ENCODE measurements at places on chromosomes 5 and 9.

- DNase-seq: no peak
Observed at GRCh38 chr5:40678026-40678425, 1.7 kb upstream of the PTGER4 start.

DNA sequence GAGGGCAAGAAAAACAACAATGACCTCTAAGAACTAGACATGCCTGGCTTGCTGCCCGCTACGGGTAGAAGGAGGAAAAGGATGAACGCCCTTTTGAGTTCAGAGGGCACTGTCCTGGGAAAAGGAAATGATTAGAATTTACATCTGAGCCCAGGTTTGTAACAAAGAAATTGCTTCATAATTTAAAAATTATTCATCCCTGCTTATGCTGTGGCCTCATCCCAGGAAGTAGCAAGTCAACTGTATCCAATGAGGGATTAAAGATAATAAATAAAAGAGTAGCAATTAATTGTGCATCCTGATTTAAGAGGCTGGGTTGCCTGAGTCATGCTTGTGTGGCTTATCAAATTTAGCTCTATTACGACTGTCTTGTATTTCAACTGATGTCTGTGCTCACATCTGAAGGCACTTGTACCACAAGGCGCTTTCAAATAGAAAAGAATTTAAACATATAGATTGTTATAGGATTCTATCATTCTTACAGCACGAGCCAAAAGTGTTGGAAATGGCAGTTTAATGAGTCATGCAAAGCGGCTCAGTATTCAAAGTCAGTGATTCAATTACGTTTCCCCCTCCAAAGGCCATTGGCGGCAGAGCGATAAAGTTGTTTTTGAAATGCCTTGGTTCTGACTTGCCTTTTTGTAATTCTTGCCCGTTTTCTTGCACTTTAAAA lies 40.0 kb upstream of the DMRT1 start:
- no peak for DNase-seq

GRCh38 chr5:116872986-116873385 lies 298.4 kb upstream of the SEMA6A start:
- no peak for DNase-seq

GRCh38 chr9:137499858-137500661 lies 40.9 kb upstream of the NSMF start:
- no peak for DNase-seq

- DNase-seq: no peak
Observed at GRCh38 chr9:38350529-38350928, 42.0 kb upstream of the ALDH1B1 start.

- DNase-seq: no peak
Observed at GRCh38 chr9:38298503-38298902, 94.0 kb upstream of the ALDH1B1 start.

GRCh38 chr9:3578786-3579185 lies 53.0 kb upstream of the RFX3 start:
- no peak for DNase-seq
